Skin of body (tissue), 3 donors: ENCODE measurements at places on chromosomes 6 and 20. TPM values are rescaled to one million over a fixed set of nuclear protein-coding genes. Genes with fewer than 3 reads are reported as not detected.

The PPP1R11 gene
- total RNA-seq, result 12.1 TPM

The CPNE5 gene
- 4.0 TPM for total RNA-seq

The GSTA2 gene
- not detected for total RNA-seq

The ZSCAN12 gene
- total RNA-seq, result 8.1 TPM

The APCDD1L gene
- 3.0 TPM for total RNA-seq

The VNN1 gene
- 0.89 TPM for total RNA-seq

The SPEF1 gene
- not detected for total RNA-seq

The BMP6 gene
- total RNA-seq, result 3.7 TPM

The RSPH4A gene
- total RNA-seq, result 0.49 TPM

The PKIG gene
- 21.8 TPM for total RNA-seq

The OLIG3 gene
- not detected for total RNA-seq

The TFAP2C gene
- total RNA-seq, result 22.8 TPM

- DNase-seq, result no peak
Observed at GRCh38 chr20:22686097-22686496, 101.7 kb upstream of the FOXA2 start.

DNA sequence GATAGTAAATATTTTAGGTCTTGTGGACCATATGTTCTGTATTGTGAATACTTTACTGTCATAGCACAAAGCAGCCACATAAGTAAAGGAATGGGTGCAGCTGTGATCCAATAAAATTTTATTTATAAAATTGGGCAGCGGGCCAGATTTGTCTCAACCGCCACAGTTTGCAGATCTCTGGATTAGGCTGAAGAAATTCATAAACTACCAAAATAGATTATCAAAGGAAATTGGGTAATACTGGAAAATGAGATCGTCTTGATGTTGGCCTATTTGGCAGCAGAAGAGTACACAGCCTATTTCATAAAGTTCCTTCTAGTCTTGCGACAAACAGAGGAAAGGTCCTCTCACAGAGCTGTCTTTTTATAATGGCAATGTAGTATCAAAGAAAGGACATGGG lies 69.8 kb downstream of the DZANK1 start:
- peak; percentile 11 for DNase-seq

DNA sequence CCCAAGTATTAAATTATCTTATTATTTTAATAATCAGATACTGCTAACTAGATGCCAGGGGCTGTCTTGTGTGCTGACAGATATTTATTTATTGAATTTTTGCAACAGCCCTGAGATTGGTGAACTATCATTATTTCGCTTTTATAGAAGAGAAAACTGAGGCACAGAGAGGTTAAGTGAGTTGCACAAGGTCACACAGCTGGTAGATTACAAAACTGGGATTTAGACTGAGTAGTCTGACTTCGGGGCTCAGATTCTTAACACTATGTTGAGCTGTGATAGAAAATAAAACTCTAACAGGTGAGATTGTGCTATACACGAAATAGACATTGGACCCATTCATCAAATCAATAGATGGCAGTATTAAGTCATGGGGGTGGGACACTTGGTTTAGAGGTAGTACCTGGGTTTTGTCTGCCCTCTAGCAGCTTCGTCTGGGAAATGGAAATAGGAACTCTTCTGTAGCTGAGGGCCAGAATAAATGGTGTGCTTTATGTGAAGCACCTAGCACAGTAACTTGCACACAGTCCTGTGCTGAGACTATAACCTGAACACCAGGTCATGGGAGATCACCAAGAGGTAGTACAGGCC lies 113.4 kb downstream of the B3GAT2 start:
- DNase-seq, result no peak

GRCh38 chr20:63577317-63577894 lies 3.4 kb upstream of the HELZ2 start:
- no peak for DNase-seq

- peak; percentile 50 for DNase-seq
Observed at GRCh38 chr6:165721356-165721755, 58.3 kb upstream of the PDE10A start.

DNA sequence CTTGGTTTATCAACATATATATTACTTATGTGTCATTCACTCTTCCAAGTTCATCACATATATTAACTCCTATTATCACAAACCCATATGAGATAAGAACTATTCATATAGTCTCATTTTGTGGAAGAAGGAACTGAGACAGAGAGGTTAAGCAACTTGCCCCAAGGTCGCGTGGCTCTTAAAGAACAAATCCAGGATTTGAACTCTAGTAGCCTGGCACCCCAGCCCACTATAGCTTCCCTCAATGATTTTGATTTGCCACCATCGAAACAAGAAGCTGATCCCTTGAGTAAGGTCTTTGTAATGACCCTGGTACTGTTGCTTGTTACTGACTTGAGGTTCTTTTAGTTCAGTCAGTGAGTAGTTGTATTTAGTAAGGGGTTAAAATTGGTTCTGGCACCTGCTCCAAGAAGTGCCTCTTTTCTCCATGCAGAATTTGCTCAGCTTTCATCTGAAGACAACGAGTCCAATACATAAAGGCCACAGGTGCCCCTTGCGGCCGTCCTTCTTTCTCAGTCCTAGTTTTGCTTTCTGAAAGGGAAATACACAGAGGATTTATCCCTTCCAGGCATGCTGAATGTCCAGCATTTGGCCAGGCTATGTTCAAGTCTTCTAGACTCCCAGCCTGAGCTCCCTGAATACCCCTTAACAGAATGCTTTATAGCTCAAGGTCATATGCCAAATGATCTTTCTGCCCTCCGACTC lies 253.0 kb downstream of the TBC1D7 start:
- no peak for DNase-seq

DNA sequence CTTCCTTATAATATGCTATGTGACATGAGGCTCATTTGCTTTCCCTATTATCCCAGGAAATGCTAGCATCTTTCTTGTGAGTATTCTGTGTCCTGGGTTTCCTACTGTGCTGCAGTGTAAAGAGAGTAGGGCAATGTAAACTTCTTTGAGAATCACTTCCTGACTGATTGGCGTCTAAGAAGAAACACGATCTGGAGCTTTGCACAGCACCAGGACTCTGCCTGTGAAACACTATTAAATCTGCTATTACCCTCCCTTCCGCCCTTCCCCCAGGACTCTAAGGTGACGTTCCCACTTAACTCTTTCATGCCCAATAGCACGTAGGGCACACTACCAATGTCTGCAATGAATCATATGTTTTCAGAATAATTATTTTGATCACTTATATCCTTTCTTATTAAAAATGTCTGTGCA lies 607.3 kb upstream of the CITED2 start:
- DNase-seq, result peak; percentile 80

- no peak for DNase-seq
Observed at GRCh38 chr20:54629632-54630031, 154.2 kb downstream of the DOK5 start.

DNA sequence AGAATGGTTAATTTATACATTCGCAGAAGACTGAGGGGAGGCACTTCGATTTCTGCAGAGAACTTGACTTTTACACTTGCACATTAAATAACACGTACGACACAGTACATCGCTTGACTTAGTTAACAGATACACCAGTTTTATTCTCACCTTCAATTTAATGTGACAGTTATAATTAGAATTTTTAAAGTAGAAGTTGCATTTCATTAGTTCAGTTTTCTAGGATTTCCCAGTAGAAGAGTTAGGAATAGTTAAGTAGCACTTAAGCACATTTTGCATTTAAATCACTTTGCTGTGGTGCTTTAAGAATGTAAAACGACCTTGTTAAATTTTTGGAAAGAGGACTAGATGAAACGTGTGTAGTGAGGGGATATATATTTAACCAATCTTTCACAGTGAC lies 1.6 kb upstream of the BEND3 start:
- no peak for DNase-seq

DNA sequence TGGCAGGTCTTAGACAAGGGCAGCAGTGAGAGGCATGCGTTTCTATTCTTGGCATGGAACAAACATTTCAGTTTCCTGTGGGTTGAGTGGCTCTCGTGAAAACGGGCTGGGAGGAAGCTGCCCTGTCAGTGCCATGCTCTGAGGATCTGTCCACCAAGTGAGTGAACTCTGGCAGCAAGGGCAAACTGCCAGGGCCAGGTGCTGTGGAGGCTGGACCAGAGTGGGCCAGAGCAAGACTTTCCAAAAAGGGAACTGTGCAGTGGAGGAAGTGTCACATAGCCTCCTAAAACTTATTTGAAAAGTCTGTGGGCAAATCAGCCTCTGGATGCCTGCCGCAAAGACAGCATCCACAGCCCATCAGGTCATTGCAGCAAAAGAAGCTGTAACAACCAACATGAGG lies 44.2 kb upstream of the TAB2 start:
- no peak for DNase-seq

- DNase-seq, result no peak
Observed at GRCh38 chr6:91487696-91488392, 901.0 kb upstream of the MAP3K7 start.

DNA sequence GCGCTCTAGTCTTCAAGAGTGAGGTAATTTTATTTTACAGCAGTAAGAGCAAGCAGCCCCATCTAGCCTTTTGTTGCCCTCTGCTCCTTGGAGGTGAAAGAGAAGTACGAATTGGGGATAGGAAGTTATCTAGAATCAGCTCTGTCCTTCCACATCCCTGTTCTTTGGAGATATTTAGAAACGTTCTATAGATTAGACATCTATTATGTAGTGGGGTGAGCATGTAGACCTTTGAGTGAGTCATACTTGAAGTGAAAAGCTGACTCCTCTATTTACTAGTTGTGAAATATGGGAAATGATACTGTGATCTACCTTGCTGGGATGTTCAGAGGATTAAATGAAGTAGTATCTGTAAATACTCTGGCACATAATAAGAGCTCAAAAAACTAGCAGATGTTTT lies 36.0 kb upstream of the SLC35D3 start:
- no peak for DNase-seq

DNA sequence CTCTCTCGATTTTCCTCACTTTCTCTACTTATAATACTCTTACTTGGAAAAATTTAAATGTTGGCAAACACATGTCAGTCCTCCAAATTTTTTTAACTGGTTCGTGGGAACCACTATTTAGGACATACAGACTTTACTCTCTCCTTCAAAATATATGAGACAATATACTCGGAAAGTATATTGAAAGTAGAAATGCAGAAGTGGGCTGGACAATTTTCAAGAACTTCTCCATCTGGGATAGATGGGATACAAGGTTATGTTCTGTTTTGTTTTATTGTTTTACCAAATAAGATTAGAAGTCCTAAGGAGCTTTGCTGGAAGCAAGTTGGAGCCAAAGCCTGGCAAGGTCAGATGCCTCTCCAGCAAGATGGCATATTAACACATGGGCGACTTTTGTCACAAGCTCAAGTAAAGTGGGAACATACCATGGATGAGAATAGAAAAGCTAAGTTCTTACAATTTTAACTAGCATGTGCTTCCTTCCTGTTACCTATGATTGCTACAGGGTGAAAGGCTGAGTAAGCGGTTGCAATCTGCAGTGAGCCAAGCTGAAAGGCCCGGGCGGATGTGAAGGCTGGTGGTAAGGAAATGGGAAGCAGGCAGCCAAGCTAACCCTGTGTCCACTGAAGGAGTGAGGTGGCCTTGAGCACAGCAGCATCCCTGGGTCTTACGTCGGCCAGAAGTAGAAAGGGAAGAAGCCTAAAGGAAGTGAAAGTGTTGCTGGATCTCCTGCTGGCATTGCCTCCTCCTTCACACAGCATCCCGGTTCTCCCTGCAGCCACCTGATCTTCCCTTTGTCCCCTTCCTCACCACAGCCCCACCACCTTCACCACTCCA lies 7.1 kb downstream of the MAP3K5 start:
- no peak for DNase-seq

DNA sequence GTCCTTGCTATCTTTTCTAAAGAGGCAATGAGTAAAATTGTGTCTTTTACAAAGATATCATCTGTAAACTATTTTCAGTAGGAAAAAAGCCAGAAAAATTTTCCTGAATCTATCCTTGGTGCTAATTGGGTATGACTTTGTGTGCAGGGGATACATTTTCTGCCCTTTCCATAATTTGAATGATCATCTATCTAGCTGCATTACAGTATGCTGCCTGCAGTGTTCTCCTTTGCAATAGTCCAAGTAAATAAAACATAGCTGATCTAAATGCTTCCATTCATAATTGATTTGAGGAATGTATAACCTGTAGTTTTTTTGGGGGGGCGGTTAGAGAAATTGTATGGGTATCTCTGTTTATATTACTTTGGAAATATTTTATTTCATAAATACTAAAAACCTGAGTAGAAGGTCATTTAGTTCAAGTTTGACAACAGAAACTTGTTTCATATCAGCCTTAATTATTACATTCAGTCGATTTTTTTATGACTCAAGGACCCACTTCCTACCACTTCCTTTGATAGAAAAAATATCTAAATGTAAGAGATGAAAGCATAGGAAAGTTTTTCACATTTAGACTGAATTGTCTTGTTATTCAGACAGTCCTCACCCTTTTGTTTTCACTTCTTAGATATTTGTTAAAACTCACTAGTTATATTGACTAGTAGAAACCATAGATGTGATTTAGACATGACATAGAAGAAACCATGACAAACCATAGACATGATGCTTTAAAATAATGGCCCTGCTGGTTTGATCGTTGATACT lies 75.3 kb downstream of the AIG1 start:
- no peak for DNase-seq

GRCh38 chr20:41100001-41100480 lies 37.3 kb upstream of the PLCG1 start:
- no peak for DNase-seq

DNA sequence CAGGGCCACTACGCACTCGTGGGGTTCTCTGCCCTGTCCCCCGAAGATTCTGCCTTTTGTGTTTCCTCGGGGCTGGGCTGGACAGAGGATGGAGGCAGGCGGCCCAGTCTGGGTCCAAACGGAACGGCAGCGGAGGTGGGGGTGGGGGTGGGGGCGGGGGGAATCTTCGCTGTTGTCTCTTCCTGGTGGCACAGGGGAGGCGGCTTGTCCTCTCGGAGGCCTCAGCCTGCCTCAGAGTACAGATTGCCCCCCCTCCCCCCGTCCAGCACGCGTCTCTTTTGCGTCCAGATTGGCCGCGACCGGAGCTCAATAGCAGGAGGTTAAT lies 1.4 kb upstream of the INSM1 start:
- no peak for DNase-seq

GRCh38 chr6:27775796-27776184 lies 136.4 kb downstream of the OR2B2 start:
- no peak for DNase-seq

DNA sequence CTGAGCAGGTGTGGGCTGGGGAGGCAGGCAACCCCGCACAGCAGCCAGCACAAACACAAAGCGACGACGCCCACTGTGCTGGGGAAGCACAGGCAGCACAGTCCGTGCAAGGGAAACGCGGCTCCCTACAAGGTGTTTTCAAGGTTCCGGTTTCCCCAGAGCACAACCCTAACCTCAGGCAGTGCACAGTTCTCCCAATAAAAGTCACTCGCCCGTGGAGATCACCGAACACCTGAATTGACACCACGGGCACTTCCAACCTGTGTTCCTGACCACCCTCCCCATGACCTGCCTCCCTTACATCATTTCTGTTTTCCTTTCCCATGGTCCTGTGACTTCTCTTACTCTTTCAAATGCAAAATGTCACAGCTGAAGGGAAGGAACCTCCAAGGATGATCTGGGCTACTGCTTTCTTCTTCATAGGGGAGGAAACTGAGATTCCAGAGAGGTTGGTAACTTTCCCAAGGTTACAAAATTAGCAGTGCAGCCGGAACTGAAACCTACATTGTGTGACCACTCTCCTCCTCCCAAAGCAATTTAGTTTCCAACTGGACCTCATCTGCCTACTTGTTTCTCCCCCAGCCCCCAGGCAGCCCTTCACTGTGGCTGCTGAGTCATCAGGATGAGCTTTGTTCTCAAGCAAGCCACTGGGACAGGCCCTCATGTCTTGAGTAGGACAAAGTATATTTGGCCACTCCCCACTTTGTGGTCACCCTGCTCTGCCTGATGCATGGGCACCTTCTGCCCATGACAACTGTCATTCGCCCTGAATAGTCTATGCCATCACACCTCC lies 125.3 kb downstream of the ATXN1 start:
- DNase-seq, result no peak
